ENCODE measurements at places on chromosomes 12 and 14.
A peak's percentile ranks its signal among the peaks of the same experiment; 100 is the strongest.

DNA sequence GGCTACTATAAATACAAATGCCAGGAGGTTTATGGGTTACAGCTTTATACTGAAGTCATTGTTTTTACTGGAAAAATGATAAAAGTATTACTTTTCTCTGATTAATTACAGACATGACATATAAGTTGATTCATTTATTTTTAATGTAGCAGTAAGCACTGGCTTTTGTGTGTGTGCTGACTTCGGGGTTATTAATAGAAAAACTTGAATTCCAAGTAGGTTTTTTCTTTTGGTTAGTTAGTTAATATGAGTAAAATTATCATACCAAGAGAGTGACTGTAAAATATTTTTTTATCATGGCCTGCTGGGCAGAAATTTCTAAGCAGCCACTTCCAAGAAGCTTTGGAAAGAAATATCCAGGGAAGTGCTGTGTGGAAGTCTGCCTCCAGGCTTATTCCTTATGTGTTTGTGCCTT is 56.4 kb downstream of the IFT81 start:
- no peak for DNase-seq

DNA sequence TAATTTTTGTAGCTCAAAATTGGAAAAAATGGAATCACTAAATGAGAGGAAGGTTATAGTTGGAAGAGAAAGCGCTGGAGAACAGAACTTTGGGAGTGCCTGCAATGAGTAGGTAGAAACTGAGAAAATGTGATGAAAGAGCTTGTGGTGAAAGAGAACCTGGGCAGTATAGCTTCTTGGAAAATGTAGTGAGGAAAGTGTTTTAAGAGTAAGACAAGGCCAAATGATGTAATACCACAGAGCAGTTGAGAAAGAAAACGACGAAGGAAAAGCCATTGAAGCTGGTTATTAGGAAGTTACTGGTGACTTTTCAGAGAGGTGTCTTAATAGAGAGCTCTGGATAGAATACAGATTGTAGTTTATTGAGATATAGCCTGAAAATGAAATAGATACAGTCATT is 255.3 kb downstream of the AEBP2 start:
- no peak for DNase-seq

DNA sequence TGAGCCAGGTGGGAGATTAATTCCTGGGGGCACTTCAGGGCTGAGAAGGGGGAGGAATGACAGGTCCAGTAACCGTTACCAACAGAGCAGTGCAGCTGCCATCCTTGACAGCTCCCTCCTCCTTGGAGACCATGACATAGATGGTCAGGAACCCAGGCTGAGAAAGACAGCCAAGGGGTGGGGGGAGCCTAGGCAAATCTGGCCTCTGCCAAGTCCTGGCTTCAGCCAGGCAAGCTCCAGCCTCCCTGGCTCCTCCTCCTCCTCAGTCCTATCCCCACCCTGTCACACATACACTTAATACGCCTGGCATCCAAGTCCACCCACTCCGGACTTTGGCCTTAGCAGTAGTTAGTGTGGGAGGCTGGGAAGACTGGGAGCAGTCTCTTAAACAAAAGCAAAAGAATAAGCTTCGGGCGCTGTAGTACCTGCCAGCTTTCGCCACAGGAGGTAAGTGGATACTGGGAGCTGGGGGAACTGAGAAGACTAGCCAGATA is at the start of gene RDH5:
RDH5 (plus strand) TSS at position 323 of the 494 bp plus-strand sequence. CDS start 792 bp downstream, outside the sequence.
- no peak for DNase-seq

GRCh38 chr12:58087423-58088127 is 146.2 kb downstream of the ATP23 start:
- no peak for DNase-seq

DNA sequence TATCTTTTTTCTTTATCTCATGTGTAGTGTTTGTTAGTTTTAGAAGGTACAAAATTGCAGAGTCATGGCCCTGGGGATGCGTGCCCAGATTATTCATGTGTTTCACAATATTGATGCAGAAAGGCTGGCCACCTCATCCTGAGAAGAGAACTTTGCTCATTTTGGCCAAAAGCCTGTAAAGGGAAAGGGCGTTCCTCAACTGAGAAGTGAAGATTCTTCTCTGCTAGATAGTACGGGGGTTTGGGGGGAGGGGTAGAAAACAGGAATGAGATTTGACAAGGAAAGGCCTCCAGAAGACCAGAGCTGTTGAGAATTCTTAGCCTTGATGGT is 1.7 kb downstream of the MGST1 start:
- DNase-seq = no peak

- DNase-seq = no peak
Measured at GRCh38 chr12:765840-766239, 13.5 kb downstream of the WNK1 start.

DNA sequence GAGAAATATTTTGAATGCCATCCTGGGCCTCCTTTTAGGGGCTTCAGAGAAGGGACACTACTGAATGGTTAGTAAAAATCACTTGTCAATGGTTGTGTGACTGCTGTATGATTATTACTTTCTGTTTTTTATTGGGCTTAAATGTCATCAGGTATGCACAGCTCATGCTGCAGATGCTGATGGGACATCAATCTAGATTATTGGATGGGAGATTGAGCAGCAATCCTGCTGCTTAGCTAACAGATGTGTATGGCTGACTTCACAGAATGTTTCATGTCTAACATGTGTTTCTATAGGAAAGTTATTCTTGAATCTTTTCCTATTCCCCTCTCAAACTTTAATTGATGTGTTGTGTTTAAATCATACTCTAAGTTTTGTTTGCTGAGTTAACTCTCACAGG is 166.8 kb downstream of the RMST start:
- no peak for DNase-seq

GRCh38 chr14:83483063-83483462 is 1949.4 kb upstream of the SEL1L start:
- DNase-seq = no peak

DNA sequence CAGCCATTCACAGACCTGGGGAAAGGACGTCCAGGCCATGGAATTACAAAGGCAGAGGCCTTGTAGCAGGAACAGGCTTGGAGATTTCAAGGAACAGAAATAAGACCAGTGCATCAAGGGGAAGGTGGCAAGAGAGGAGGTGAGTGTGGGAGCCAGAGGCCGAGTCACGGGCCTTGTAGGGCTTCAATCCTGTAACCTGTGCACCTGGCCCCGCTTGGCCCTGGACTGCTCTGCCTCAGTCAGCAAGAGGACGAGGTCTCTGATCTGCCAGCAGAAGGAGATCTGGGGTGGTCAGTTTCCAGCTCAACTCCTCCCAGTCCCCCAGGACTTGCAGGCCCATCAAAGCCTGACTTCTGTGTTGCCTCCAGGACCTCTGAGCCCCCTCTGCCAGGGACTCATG is 200.8 kb downstream of the VRK1 start:
- DNase-seq = no peak

DNA sequence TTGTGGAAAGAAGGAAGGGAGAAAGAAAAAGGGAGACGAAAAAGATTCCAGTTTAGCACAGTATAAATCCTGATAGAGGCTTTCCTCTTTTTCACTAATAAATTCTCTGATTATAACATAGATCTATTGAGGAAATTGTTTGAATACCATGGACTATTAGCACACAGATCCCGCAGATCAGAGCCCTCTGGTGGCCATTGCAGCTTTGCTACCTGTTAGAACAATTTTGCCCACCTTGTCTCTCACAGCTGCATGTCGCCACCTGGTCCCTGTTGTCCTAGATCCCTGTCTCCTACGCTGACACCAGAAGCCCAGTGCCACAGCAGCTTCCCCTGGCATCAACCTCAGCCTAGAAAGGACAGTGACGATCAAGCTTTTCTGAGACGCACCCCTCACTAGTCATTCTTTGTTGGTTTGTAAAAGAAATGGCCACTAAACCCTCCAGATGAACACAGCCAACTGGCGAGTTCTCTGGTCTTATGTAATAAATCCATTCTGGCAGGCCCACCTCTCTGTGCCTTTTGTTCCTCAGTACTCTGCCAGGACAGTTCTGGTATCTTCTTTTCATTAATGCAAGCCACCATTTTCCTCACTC is 9.9 kb downstream of the GPHB5 start:
- DNase-seq = no peak

- DNase-seq = peak; percentile 21
Measured at GRCh38 chr12:14952299-14952921, 9.0 kb downstream of the ARHGDIB start.

GRCh38 chr14:34334329-34334728 is 127.7 kb downstream of the SPTSSA start:
- DNase-seq = no peak

- no peak for DNase-seq
Measured at GRCh38 chr14:93059917-93060545, 55.7 kb downstream of the ITPK1 start.

DNA sequence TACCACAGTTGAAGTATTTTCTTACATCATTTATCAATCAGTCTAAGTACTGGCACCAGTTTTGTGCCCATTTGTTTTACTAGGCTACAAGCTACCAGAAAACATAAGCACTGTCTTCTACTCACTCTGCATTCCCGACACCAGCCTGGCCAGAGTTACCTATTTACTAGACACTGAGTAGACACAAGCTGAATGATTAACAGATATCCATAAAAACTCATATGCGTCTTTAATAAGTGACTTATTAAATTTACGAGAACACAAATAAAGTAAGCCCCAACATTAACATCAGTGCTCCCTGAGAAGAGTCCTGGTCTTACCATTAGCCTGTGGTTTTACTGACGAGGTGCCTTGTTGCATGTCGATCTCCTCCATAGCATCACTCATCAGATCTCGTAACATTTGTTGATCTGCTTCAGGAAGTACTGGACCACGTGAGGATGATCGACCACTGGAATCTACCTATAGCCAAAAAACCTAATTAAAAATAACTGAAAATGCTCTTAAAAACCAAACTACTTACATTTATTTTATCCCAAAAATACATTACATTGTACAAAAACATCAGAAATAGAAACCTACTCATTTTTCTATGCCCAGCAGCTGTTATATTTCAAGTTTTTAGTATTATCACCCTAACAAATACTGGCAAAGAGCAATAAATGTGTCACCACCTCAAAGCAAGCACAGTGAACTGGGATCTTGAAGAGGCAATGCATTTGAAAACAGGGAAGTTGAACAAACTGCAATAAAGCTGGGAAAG is 53.3 kb downstream of the BDKRB1 start:
- DNase-seq = no peak

- no peak for DNase-seq
Measured at GRCh38 chr14:28777471-28778137, 11.0 kb downstream of the FOXG1 start.

DNA sequence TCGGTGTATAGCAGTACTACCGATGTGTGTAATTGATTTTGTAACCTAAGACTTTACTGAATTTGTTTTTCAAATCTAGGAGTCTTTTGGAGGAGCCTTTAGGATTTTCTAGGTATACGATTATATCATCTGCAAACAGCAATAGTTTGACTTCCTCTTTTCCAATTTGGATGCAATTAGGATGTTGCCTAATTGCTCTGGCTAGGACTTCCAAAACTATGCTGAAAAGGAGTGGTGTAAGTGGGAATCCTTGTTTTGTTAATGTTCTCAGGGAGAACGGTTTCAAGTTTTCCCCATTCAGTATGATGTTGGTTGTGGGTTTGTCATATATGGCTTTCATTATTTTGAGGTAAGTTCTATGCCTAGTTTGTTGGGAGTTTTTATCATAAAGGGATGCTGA is 171.6 kb upstream of the PDE3A start:
- no peak for DNase-seq

GRCh38 chr12:88529531-88530488 is 50.5 kb downstream of the KITLG start:
- DNase-seq = no peak

- no peak for DNase-seq
Measured at GRCh38 chr12:88313554-88313953, 171.4 kb downstream of the TMTC3 start.

DNA sequence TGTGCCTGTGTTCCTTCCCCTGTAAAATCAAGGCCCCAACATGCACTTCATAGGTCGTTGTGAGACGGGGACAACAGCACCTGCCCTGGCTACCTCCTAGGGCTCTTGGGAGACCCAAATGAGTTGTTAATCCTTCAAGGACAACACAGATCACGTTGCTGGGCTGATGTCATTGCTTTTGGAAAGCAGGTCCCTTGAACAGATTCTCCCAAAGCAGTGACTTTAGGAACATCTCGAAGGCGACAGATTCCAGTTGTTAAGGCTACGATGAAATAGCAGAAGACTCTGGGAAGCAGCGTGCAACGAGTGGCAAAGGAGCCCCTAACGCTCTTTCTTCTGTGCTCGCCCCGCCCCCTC is 26.2 kb upstream of the MAP1LC3B2 start:
- no peak for DNase-seq

GRCh38 chr12:91222746-91223145 is 40.1 kb upstream of the DCN start:
- no peak for DNase-seq

DNA sequence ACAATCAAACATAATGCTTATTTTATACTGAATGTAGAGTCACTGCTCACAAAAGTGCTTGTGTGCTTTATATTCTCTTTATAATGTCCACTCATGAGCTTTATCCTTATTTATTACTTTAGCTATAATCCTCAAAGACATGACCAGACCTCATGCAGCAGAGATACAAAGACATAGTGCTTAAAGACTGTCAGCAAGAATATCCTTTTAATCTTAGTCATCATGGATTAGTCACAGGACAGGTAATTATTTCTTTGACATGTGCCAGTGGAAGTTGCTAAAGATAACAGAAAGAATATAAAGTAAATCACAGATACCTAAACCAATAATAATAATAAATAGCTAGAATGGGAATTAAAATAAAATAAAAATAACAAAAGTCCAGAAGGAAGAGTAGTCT is 707.5 kb downstream of the BCL11B start:
- no peak for DNase-seq

GRCh38 chr12:39638840-39639239 is 19.2 kb upstream of the ABCD2 start:
- DNase-seq = no peak

DNA sequence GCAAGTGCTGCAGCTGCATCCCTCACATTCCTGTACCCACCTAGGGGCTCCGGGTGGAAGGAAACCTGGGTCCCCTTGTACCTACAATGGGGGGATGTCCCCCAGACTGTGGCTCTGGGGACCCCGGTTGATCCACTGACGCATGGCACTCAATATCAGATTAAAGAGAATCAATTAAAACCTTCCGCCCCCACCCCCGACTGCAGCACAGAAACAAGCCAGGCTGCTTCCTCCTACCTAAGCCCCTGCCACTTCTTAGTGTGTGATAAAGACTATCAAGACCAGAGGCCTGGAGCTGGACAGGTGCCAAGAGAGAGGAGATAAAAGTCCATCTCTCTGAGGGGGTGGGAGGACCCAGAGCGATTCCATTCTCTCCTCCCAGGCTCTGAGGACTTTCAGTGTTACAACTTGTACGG is 28.2 kb upstream of the RPLP0 start:
- DNase-seq = no peak

GRCh38 chr14:80954687-80955299 is 628 bp upstream of the TSHR start:
- peak; percentile 83 for DNase-seq

GRCh38 chr14:92680781-92681650 is 67.4 kb downstream of the LGMN start:
- DNase-seq = peak; percentile 85

Measured in GM13976 (cell line).